ENCODE measurements at places on chromosomes 4 and X.

GRCh38 chr4:106039796-106040195 is 144.5 kb downstream of the NPNT start:
- no peak for DNase-seq

GRCh38 chrX:68304602-68305001 is 128.7 kb downstream of the OPHN1 start:
- no peak for DNase-seq

DNA sequence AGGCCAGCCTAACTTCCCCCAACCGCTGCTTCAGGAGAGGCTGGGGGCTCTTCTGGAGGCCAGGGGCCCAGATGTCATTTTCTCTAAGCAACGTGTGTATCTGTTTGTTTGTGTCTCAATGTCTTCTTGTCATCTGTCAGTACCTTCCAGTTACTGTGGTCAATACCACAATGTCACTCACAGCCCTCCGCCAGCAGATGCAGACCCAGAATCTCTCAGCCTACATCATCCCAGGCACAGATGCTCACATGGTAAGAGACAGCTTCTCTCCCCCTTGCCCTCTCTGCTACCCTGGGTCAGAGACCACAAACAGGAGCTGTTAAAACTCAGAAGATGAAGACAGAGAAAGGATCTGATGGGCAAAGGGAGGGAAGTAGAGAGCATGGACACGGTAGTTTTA is 5.0 kb downstream of the XPNPEP2 start:
- no peak for DNase-seq

- peak; percentile 22 for DNase-seq
Measured at GRCh38 chrX:32514986-32515385, 696.4 kb downstream of the DMD start.

- no peak for DNase-seq
Measured at GRCh38 chr4:152831416-152831815, 51.7 kb downstream of the ARFIP1 start.

DNA sequence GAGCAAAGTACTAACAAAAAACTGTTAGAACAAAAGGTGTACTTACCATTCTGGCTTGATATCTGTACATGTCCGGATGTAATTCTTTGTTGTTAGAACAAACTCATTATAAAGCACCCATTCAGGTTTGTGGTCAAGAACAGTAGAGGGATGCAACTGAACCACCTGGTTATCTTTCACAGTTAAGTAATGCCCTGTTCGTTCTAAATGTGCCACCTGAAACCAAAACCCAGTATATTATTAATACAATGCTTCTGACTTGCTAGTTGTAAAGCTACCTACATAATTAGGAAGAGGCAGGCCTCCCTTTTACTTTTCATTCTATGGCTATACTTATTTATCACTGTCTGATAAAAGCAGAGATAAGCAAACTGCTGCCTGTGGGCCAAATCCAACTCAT is 54.8 kb downstream of the DHX15 start:
- no peak for DNase-seq

- DNase-seq, result no peak
Measured at GRCh38 chr4:1413204-1413663, 7.0 kb upstream of the NKX1-1 start.

GRCh38 chr4:56430203-56430602 is 5.2 kb downstream of the PPAT start:
- no peak for DNase-seq

DNA sequence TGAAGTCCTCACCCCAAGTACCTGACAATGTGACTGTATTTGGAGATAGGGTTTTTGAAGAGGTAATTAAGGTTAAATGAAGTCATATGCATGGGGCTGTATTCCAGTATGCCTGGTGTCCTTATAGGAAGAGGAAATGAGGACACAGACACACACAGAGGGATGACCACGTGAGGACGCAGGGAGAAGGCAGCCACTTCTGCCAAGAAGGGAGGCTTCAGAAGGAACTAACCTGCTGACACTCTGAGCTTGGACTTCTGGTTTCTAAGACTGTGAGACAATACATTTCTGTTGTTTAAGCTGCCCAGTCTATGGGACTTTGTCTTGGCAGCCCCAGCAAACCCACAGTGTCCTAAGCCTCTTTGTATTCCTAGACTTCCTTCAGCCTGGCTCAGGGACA is 3.0 kb upstream of the SLC2A9 start:
- DNase-seq, result no peak

GRCh38 chr4:127018381-127018780 is 614.4 kb upstream of the INTU start:
- DNase-seq, result no peak

DNA sequence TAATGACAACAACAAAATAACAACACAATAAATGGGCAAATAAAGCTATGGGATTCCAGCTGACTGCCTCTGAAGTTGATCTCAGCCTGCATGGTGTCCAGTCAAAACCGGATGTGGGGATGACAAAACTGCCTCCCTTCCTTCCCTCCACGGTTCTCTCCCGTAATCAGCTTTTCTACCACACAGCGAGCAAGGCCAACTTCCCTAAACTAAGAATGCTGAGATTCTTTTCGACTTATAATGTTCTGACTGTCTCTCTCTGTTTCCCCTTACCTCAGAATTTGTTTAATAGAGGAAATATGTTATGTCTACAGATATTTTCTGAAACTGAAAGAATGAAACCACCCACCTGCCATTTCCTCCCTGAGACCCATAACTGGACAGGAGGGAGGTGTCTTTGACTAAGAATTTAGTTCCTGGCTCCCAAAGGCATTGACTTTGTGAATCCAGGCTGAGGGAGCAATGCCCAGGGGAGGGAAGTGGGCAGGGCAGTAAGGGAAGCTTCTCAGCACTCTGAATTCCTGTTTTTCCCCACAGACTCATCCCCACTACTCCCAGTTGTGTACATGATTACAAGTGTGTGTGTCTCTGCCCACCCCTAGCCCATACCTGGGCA is 1.0 kb upstream of the TLR1 start:
- DNase-seq, result peak; percentile 71

DNA sequence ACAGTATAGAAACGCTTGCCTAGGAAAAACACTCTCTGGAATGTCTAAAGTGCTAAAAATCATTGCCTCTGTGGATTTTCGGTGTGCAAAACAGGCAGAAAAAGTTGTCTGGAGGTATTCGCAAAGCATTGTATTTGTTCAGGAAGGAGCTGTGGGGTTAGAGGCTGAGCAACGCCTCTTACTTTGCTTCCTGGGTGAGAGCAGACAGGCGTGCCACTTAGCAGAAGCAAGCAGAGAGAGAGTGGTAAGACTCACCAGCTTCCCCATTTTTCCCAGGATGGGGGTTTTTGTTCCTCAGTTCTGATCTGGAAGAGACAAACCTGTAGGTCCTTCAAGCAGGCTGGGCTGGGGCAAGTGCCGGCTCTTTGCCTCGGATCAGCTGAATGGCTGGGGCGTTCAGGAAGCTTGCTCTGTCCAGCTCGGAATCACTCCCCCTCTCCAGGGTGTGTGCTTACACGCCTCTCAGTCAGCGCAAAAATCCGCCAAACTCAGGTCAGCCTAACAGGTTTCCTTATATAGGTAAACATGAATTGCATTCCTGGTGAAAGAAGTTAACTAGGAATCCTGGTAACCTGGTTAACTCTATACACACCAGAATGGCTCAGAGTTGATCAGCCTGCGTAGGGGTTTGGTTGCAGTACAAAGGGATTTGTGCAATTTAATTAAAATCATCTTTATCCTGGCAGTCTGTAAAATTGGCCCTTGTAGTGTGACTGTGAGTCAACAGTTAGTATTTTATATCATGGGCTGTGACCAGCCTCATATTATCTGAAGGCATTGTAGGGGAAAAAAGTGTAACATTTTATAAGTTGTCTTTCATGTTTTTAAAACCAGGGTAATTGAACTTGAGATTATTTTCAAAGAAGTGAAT is 213.1 kb upstream of the MID1 start:
- no peak for DNase-seq

- DNase-seq, result no peak
Measured at GRCh38 chr4:26022346-26023202, 108.6 kb downstream of the SMIM20 start.
